ENCODE measurements at places on chromosomes 4 and X.

- DNase-seq = no peak
These were observed 65.9 kb downstream of the MAD2L1 start for GRCh38 chr4:120000591-120001296.

- no peak for DNase-seq
These were observed 20.9 kb downstream of the INTS6L start for GRCh38 chrX:135541351-135541750.

GRCh38 chr4:71074452-71075299 lies 81.2 kb downstream of the DCK start:
- no peak for DNase-seq

DNA sequence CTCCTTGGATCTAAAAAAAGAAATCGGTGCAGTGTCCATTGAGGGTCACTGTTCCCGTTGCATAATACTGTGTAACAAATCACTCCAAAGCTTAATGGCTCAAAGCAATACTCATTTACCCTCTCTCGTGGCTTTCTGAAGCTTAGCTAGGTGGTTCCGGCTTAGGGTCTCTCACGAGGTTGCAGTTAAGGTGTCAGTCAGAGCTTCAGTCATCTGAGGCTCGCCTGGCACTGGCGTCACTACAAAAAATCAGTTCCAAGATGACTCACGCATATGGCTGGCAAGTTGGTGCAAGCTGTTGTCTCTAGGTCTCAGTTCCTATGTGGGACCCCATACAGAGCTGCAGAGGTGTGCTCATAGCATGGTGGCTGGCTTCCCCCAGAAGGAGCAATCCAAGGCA lies 91.0 kb downstream of the BEND2 start:
- no peak for DNase-seq

- DNase-seq = no peak
These were observed 100.0 kb downstream of the DOCK11 start for GRCh38 chrX:118595501-118596042.

- DNase-seq = no peak
These were observed 537.2 kb downstream of the STIM2 start for GRCh38 chr4:27397886-27398285.

- no peak for DNase-seq
These were observed 329.9 kb downstream of the ARHGAP10 start for GRCh38 chr4:148061795-148062194.

DNA sequence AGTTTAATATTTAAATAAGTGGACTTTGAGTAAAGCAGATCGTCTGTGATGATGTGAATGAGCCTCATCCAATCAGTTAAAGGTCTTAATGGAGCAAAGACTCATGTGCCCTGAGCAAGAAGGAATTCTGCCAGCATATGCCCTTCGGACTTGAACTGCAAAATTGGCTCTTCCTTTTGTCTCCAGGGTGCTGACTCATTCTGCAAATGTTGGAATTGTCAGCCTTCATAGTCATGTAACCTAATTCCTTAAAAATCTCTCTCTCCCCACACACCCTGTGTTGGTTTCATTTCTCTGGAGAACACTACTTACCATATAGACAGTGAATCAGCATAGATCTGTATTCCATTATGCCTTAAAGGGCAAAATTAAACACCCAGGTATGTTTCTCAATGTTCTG lies 609.8 kb upstream of the GALNTL6 start:
- no peak for DNase-seq

DNA sequence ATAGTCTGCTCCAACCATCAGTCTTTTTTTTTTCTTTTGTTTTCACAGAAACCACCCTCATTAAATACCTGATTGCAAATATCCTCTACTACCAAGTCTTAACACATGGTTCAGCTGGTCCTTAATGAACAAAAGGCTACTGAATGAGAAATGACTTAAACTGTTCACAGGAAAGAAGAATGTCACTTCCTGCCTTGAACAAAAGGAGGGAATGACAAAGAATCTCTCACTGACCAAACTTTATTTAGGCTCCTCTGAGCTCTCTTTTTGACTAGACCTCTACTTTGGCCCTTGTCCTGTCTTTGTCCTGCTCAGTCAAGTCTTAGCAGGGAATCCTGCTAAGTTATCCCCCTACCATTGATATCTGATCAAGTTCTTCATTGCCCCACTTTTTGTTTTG lies 31.8 kb upstream of the GJB1 start:
- no peak for DNase-seq

DNA sequence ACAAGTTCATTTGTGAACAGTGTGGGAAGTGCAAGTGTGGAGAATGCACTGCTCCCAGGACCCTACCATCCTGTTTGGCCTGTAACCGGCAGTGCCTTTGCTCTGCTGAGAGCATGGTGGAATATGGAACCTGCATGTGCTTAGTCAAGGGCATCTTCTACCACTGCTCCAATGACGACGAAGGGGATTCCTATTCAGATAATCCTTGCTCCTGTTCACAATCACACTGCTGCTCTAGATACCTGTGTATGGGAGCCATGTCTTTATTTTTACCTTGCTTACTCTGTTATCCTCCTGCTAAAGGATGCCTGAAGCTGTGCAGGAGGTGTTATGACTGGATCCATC lies 5.5 kb downstream of the SPRY1 start:
- no peak for DNase-seq

- DNase-seq = no peak
These were observed 878.1 kb downstream of the CENPC start for GRCh38 chr4:66667249-66667648.

DNA sequence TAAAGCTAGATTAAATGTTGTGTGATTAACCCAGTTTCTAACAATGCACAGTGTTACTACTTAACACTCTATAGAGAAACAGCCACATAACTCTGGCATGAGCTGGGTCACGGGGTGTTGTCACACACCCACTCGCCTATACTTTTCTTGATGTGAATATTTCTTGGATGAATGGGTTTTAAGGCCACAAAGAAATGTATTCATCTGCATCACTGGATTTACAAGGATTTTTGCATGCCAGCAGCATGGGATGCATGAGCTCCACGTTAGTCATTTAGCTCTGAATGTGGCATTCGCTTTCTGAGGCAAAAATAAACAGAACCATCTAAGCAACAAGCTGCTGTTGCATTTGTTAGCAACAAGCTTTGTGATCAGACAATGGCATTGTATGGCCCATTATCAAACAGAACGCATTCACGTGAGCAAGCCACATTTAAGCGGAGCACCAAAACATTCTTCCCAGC lies 89.7 kb downstream of the LRP2BP start:
- no peak for DNase-seq

DNA sequence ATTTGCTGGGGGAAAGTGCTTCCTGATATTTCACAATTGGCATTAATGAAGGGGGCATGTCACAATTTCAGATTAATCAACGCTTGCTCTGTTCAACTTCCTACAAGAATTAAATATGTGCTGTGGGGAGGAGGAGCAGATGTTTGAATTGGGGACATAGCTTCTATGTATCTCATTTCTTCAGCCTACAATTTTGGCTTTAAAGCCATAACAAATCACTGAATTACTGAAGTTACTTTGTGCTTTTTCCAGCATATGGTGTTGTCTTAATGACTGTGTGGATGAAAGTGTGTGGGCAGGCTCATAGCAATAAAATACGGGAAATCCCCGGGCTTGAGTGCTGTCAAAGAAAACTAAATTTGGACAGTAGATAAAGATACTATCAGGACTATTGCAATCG lies 813 bp downstream of the TLR7 start:
- no peak for DNase-seq

DNA sequence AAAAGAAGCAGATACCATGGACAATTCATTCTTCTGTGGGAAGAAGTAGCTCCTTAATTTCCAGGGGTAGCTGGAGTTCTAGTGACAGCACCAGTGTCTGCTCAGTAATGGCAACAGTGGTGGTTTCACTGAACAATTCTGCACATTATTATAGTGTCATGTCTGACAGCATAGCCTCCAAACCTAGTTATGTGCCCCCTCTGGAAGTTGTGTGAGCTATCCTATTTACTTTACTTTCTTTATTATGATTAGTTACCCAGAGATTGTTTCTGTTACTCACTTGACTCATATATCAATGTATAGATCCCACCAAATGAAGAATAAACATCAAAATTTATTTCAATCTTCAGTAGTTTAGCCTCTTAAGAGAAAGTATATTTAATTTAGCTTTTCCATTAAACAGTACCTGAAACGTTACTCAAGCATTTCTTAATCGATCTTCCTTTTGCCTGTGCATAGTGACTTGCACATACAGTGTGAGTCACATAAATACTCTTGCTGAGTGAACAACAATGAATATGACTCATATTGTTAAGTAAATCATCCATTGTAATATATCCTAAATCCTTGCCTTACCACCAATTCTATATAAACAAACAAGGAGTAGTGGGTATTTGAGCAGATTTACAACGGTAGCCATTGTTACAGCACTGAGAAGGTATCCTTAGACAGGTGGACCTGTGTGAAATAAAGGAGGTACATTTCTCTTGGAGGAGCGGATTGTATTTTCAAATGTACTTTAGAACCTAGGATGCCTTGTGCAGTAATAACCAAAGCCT lies 534.7 kb downstream of the ANKRD50 start:
- no peak for DNase-seq
